ENCODE measurements at places on chromosomes 1 and 21.

DNA sequence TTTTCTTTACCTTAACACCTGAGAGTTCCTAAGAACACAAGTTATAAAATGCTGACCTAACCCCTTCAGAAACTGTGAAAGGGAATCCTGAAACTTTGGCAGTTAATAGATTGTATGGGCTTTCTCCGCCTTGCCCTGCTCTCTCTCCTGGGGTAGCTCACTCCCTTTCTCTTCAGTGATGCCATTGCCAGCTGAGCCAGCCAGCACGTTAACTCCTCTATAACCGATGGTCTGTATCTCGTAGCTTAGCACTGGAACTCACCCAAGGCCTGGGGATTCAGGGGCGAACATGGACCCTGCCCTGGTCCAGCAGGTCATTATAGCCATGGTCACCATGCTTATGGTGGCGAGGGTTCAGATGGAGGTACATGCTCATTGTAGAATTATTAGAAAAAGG, 40.7 kb downstream of the TRAPPC10 start:
- DNase-seq, result no peak

DNA sequence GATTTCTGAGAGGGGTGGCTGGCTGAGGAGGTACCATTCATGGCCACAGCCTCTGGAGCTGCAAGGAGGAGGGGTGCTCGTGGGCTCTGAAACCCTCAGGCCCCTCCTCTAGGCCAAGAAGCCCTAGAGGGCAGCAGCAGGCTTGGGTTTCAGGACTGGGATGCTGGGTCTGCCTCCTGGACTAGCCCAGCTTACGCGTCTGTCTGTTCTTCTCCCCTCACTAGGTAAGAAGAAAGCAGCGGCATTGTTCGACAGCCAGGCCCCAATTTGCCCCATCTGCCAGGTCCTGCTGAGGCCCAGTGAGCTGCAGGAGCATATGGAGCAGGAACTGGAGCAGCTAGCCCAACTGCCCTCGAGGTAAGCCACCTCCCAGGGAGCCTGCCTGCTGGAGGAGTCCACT, 60.3 kb downstream of the TMEM53 start:
- no peak for DNase-seq

DNA sequence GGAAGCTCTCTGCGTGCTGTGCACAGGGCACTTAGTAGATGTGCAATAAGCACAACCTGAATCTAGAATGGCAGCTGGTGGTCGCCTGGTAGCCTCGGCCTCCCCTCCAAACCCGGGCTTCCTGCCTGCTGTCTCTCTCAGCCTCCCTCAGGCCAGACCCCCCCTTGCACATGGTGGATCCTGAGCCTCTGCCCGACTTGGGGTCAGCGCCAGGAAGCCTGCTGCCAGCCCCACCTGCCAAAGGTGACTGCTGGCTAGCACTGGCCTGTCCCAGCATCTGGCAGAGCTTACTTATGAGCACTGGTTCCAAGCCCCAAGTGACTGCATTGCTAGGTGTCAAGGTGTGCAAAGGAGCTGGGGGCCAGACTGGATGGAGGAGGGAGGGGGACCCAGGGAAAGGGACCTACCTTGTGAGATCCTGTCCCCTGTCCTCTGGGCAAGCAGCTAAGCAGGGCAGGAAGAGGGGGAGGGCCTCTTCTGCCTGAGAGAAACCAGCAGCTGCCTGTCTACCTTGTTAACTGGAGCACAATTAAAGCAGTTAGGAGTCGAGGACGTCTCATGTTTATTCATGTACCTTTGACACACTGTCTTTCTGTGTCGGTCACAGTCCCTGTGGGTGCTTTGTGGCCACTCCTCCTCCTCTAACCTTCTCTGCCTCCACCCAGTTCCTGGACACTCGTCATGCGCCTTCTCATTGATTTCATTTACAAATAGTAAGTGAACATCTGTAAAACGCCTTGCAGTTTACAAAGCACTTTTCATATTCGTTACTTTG, 100.9 kb downstream of the DDX20 start:
- no peak for DNase-seq

GRCh38 chr1:164683235-164683634, 124.3 kb downstream of the PBX1 start:
- no peak for DNase-seq

- no peak for DNase-seq
Measured at GRCh38 chr1:221636096-221636495, 105.8 kb downstream of the DUSP10 start.

GRCh38 chr1:32178380-32179192, 889 bp upstream of the TXLNA start:
- DNase-seq, result no peak

- no peak for DNase-seq
Measured at GRCh38 chr1:196651637-196652215, at the start of gene CFH. Gene CFH, plus strand, starts transcription at chr1:196652043. Its CDS starts 75 bp downstream, at chr1:196652118.

- no peak for DNase-seq
Measured at GRCh38 chr1:192830595-192831246, 21.9 kb downstream of the RGS2 start.

DNA sequence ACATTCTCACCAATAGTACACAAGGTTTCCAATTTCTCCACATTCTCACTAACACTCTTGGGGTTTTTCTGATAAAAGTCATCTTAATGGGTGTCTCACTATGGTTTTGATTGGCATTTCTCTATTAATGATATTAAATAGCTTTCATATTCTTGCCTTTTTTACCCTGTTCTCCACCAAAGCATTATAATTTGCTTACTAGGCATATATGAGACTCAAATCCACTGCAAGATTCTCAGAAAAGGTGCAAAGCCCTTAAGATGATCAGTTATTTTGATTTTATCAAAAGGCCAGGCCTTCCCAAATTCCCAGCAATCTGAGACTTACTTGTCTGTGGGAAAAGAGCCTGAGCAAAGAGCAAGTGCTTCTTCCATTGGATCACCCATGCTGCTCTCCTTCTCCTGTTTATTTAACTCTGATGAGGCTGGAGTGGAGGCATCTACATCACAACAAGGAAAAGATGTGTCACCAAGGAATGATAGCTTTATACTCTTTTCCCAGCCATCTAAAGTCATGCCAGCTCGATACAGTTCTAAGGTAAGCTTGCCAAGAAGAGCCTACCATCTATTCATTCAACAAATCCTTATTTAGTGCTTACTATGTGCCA, 24.6 kb downstream of the CLSPN start:
- no peak for DNase-seq

DNA sequence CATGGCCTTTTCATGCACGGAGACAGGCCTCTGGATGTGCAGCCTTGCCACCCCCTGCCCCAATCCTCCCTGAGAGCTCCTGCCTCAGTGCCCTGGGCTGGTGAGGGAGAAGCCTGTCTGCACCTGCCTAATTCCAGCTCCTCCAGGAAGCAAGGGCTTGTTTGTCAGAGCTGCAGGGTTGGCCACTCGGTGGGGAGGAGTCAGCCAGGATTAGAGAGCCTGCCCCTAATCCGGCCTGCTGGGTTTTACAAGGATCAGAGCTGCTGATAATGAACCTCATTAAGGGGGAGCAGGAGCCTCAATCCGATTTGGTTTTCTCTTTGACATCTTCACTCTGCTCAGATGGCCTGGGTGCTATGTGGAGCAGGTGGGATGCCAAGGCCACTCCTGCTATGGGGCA, 31.9 kb upstream of the LHX4 start:
- no peak for DNase-seq

GRCh38 chr1:220966473-220966872, 87.2 kb downstream of the HLX start:
- DNase-seq, result no peak

GRCh38 chr1:47703156-47703825, 265.4 kb downstream of the FOXD2 start:
- no peak for DNase-seq

- no peak for DNase-seq
Measured at GRCh38 chr1:26190373-26190987, at the start of gene CATSPER4. Gene CATSPER4, plus strand, starts transcription at chr1:26190602. Its CDS starts 26 bp downstream, at chr1:26190628.

DNA sequence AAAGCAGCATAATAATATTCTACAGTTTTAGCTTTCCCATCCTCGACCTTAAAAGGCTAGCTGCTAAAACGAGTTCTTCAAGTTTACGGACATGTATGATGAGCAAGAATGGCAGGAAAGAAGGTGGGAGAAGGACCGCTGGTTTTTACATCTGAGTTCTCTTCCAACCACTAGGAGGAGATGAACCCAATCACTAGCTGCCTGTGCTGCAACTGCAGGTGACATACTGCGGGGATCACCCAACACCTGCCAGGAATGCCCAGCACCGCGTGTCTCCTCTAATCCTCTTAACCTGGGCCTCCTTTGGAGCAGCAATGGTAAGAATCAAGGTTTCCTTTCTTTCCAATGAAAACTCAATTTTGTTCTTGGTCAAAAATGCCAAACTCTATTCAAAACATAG, 23.5 kb downstream of the TOR3A start:
- DNase-seq, result no peak

DNA sequence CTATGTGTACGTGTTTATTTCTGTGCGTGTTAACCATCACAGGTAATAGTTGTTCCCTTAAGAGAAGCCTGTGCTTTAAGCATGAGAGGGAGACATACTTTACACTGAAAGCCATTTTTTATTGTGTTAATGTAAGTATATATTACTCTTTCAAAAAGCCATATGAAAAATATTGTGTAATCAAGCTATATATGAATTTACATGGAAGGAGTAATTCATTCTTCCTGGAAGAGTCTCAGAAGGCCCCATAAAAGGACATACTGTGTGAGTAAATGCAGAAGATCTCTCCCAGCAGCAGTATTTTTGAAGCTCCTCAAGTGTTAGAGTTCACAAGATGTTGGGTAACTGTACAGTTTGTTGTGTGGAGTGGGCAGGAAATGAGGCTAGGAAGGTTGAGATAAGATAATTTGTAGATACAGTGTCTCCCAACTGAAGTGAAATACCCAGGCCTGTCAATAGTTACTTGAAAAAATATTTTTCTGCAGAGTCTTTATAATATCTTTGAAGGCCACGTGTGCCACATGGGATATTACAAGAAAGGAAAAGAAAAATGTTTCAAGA, 138.3 kb downstream of the PTGER3 start:
- DNase-seq, result no peak

- no peak for DNase-seq
Measured at GRCh38 chr21:46489800-46490199, 31.1 kb downstream of the DIP2A start.

DNA sequence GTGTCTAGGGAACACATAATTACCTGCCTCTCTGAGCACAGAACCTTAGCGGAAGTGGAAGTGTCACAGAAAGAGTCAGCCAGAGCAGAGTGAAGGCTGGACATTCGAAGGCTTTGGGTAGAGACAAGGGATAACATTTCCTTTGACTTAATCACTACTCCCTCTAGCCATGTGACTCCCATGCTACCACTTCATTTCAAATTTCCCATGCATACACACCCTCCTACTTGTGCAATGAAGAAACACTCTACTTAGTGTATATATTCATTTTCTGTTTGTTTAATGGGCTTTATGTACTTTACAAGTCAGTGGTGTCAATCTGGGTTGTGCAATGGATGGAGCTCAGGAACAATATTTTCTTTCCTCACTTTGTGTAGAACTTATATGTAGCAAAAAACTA, 6.9 kb downstream of the ANKRD35 start:
- no peak for DNase-seq

DNA sequence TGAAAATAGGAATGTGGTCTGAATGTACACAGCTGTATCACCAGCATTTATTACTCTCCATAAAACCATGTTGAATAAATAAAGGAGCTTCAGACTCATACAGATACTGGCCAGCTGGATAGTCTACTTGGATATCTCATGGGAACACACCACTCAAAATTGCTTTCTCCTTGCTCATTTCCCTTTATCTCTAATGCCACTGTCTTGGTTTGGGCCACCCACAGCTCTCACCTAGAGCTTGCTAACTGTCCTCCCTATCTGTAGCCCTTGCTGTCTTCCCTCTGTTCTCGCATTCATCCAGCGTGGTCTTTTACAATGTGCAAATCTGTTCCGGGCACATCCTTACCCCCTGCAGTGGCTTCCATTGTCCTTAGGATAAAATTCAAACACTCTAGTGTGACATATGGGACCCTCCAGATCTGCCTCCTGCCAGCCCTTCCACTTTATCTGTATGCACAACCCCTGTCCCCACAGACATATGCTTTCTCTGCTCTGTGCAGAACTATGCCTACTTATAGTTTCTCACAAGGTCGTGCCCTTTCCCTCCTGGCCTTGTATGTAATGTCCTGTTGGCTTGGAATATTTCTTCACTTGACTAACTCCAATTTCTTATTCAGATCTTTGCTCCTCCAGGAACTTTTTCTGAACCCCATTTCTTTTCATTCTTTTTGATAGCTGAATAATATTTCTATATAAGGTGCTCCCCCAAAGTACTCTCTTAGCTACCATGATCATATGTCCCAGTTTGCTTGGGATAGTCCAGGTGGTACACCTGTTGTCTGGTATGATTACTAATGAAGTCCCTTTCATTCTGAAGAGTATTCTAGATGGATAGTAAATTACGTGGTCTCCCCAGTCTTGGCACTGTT, 2.9 kb downstream of the FLVCR1 start:
- no peak for DNase-seq

GRCh38 chr1:163844459-163844858, 522.7 kb downstream of the NUF2 start:
- DNase-seq, result no peak

- DNase-seq, result no peak
Measured at GRCh38 chr1:84644472-84644871, 45.8 kb downstream of the SSX2IP start.

- DNase-seq, result no peak
Measured at GRCh38 chr21:25709684-25710265, 24.9 kb downstream of the ATP5PF start.

- DNase-seq, result no peak
Measured at GRCh38 chr21:31457675-31458074, 113.6 kb upstream of the TIAM1 start.

- DNase-seq, result no peak
Measured at GRCh38 chr21:22955559-22955958, 1957.3 kb downstream of the NCAM2 start.

DNA sequence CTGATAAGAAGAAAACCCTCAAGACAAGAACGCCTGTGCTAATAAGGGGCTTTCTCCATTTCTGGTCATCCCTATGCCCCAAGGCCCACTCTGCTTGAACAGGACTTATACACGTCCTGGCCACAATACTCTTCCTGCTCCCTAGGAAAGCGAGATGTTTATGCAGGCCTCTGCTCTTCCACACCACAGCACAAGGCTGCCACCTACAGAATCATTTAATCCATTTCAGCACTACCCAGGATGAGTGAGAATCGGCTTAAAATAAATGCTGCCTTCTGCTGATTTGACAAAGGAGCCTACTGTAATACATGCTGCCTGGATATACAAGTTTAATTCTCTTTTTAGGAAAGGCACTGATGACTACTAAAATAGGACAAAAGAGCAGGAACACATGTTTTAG, 29.4 kb downstream of the FRRS1 start:
- DNase-seq, result no peak

DNA sequence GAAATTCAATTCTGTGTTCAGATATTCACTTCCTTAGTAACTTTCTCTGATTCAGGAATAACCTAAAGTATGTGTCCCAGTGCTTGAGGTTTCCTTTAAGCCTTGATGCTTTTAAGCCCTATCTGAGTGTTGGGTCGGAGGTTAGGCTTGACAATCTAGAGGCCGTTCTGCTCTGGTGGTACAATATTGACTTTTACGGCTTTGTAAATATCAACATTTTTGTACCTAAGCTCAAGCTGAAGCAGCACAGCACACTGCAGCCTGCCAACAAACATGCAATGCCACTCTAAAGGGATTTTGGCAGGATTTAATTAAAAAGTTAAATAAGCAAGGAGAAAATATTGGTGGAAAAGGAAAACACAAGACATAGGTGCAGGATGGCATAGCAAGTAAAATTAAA, 279.2 kb downstream of the NEGR1 start:
- DNase-seq, result no peak

Measured in cortex of kidney (tissue), 1 donor.